ENCODE measurements at places on chromosomes 7 and 10.
A peak's percentile ranks its signal among the peaks of the same experiment; 100 is the strongest.

- no peak for DNase-seq
These were observed 15.1 kb downstream of the FXYD4 start for GRCh38 chr10:43386549-43386948.

GRCh38 chr7:6246251-6246917, 26.0 kb downstream of the CYTH3 start:
- no peak for DNase-seq

DNA sequence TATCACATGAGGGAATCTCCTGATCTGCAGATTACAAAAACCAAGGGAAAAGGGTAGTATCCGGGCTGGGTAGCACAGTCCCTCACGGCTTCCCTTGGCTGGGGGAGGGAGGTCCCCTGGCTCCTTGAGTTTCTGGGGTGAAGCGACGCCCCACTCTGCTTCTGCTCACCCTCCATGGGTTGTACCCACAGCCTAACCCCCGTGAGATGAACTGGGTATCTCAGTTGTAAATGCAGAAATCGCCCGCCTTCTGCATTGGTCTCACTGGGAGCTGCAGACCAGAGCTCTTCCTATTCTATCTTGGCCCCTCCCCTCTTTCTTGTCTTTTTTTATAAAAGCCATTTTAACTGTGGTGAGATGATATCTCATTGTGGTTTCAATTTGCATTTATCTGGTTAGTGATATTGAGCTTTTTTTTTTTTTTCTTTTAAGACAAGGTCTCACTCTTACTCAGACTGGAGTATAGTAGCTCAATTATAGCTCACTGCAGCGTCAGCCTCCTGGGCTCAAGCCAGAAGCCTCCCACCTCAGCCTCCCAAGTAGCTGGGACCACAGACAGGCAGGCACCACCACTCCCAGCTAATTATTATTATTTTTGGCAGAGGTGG, 87.8 kb downstream of the ABCC2 start:
- DNase-seq, result peak; percentile 25

DNA sequence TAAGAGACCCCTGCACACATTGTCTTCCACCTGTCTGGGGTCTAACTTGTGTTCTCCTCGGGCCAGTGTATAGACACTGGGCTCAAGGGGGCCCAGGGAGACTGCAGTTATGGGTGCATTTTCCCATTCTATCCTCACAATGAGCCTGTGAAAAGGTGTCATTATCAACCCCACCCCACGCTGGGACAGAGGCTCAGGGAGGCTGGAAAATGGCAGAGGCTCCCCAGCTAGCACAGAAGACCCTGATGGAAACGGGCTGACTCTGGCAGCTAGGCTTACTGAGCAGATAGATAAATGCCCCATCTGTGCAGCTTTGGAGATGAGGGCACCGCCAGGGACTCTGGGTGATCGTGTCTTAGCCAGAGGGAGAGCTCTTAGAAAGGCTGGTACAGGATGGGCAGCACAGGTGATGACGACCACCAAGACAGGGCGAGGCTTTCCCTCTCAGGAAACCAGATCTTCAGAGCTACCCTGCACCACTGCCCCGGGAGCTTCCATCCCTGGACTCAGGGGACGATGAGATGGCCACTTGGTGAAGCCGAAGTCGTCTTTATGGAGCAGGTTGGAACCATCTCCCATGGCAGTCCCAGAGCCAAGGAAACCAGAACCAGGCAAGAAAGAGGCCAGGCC, 58.2 kb upstream of the CHST15 start:
- no peak for DNase-seq

GRCh38 chr10:48476279-48476982, 128.4 kb downstream of the ARHGAP22 start:
- DNase-seq, result no peak

DNA sequence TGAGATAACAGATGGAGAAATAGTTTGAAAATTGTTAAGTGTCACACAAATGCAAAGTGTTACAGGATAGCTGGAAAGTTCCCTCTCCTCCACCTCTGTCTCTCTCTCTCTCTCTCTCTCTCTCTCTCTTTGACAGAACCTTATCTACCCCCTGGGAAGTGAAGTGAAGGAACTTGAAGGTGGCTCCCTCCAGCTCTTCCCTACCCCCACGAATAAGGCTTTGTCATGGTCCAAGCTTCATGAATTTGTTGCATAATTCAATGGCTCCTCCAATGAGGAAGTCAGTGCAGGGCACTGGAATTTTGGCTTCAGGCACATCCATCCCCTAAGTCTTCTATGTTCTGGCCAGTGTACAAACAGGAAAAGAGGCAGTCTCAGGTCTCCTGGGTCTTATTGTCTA, 66.4 kb downstream of the CDHR3 start:
- no peak for DNase-seq
